Activated T-helper 1 cell treated with Interleukin-2 at 50 U/mL for 16 hours (primary cell): ENCODE measurements at places on chromosomes 11 and 22.

DNA sequence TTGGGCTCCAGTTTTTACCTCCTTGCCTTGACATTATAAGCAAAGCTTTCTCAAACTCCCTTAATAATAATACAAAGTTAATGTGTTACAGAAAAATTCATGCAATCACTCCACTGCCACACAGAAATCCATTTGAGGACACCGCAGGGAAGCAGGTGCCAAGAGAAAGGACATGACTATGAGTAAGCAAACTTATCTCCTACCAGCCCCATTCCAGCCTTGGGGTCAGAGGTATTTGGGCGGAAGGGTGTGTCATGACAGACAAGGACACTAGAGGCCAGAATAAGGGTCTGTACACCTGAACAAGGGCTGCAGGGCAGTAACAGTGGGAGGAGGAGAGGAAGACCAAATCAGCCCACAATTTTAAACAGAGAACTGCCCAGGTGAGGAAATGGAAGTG is 5.9 kb downstream of the GNG3 start:
- DNase-seq: no peak

GRCh38 chr11:63845303-63845702 is 6.4 kb downstream of the MARK2 start:
- no peak for DNase-seq

DNA sequence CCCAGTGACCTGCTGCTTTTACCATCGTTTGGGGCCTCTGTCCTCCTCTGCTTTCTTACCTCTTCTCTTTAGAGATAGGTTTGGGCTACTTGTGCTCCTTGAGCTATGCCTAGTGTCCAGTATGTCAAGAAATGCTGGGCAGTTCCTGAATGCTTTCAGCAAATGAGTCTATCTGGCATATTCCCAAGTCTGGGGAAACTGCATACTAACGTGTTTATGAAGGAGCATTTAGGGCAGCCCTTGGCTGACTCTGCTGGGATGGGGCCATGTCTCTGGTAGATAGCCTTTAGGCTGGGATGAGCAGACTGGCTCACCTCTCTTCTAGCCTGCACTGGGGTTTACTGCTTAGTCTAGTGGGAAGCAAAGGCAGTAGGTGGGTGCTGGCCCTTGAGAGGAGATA is 43.7 kb upstream of the SUSD2 start:
- no peak for DNase-seq

- DNase-seq: no peak
Observed at GRCh38 chr22:42938976-42939375, 76.0 kb downstream of the PACSIN2 start.

- no peak for DNase-seq
Observed at GRCh38 chr11:86592047-86592591, 80.3 kb downstream of the ME3 start.

GRCh38 chr11:955154-956063 is 29.7 kb downstream of the AP2A2 start:
- DNase-seq: no peak

GRCh38 chr22:27296091-27296675 is 505.4 kb downstream of the MN1 start:
- DNase-seq: no peak

GRCh38 chr11:210122-210802 is 2.8 kb downstream of the RIC8A start:
- DNase-seq: no peak

- DNase-seq: no peak
Observed at GRCh38 chr22:17817511-17818065, 43.3 kb upstream of the BID start.

DNA sequence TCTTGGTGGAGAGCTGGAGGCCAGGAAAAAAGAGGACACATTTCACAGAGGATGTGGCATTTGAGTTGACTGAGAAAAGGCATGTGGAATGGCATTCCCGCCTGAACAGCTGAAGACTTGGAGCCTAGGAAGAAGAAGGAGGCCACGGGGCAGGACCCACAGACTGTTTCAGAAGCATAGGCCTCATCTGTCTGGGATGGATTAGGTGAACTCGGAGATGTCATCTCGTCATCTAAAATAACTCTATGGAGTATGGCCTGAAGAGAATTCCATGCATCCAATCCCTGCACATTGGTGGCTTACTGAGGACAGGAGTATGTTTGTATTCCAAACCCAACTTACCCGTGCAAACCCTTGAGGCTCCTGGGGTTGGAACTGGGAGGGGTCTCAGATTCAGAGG is 16.4 kb downstream of the SPATA19 start:
- DNase-seq: no peak

GRCh38 chr11:64744544-64745188 is 724 bp upstream of the RASGRP2 start:
- peak; percentile 44 for DNase-seq

DNA sequence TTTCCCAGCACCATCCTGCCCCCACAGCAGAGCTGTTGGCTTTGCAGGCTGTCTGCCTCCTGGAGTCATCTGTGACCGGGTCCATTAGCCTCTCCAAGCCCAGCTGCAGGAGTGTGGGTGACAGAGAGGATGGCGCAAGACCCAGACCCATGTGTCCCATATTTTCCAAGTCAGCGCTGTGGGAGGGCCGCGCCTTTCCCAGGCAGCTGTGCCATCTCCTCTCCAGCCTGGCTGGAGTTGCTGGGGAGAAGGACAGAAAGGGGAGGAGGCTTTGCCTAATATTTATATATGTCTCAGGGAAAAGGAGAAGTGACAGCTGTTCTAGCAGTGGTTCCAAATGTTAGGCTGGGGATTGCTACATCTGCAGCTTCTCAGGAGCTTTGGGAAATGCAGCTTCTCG is 15.7 kb downstream of the DTX4 start:
- DNase-seq: no peak
